ENCODE measurements at places on chromosomes 12 and 14.

DNA sequence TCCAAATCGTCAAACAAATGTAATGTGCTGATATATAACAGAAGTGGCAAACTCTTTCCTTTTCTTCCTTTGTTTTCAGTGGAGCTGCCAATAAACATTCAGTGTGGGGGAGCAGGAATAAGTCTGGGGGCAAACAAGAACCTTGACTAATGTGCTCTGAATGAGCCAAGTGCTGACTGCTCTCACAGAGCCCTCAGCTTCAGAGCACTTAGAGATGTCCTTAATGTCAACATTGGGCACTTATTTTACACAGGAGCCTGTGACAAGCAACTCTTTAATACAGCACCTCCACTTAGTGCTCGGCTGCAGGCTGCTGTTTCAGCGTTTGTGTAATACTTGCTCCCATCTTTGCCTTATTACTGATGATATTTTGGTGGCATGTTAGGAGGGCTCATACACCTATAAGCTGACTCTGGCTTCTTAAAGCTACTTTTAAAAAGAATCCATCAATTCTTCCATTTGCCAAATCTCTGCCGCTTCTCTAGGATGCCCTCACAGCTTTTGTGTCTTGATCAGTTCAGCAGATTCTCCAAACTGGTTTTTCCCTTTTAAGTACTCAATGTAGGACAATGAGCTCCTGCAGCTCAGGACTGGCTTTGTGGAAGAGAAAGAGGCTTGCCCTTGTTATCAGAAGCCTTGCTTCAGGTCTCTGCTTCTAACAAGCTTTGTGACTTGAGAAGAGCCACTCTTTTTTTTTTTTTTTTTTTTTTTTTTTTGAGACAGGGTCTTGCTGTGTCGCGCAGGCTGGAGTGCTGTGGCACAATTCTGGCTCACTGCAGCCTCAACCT is 206.6 kb downstream of the MON2 start:
- DNase-seq: no peak

DNA sequence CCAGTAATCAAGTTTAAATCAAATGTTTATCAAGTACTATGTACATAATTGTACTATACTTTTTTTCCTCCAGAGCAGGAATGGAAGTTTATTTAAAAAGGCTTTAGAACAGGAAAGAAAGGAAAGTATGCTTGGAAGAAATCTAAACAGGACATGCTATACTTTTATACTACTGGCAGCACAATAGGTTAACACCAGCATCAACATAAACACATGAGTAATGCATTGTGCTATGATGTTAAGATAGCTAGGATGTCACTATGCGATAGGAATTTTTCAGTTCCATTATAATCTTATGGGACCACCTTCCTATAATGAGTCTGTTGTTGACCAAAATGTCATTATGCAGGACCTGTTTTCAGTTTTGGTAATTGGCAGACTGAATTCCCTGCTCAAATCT is 41.5 kb upstream of the ANKS1B start:
- DNase-seq: no peak

DNA sequence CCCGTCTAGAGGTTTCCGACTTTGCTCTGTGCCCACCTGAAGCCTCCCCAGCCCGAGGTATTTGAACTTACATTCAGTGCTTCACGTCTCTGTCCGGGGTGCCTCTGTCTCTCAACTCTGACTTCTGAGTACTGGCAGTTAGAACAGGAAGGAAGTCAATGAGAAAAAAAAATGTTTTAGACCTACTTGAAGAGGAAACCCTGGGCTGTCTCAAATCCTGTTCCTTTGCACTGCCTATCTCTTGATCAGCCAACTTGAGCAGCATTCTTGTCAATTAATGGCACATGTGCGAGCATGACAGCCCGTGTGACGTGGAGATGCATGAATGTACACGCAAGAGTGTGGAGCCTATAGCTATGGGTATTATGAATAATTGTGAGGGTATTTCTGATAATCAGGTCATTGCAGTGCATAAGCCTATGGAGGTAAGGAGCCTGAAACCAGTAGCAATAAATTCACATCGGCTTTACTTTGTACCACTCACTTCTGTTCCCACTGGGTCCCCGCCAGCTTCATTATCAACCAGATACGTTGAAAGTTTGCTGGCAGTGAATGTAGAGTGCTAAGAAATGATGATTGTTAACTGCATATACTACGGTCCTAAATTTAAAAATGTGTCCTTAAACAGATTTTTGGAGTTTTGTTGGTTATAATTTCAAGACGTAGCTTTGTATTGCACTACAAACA is at the start of gene ARHGDIB:
Gene ARHGDIB, minus strand, starts transcription at position 136 of the 687 bp plus-strand sequence. CDS start 10,889 bp downstream, outside the sequence.
- DNase-seq: no peak

- DNase-seq: no peak
Measured at GRCh38 chr12:31005944-31006361, 67.7 kb upstream of the DDX11 start.

GRCh38 chr14:24310646-24311604 is at the start of gene LTB4R:
TSS of gene LTB4R (plus strand) at chr14:24311502. CDS start at chr14:24315652, 4,150 bp downstream.
- no peak for DNase-seq

GRCh38 chr12:113236539-113237399 is 15.5 kb downstream of the TPCN1 start:
- no peak for DNase-seq

- no peak for DNase-seq
Measured at GRCh38 chr12:119288576-119288975, 46.0 kb upstream of the CCDC60 start.

DNA sequence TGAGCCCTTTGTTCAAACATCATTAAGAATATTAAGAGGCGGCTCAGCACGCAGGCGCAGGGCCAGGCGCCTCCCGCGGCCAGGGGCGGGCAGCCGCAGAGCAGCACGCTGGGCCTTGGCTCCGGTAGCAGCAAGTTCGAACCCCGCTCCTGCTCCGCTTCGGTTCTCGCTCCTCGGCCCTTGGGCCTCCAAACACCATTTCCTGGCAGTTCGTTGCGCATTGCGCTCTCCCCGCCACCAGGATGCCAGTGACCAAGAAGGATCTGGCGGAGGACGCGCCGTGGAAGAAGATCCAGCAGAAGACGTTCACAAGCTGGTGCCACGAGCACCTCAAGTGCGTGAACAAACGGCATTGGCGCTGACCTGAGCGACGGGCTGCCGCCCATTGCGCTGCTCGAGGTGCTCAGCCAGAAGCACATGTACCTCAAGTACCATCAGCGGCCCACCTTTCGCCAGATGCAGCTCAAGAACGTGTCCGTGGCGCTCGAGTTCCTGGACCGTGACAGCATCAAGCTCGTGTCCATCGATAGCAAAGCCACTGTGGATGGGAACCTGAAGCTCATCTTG is 6.9 kb upstream of the ACVRL1 start:
- DNase-seq: no peak

DNA sequence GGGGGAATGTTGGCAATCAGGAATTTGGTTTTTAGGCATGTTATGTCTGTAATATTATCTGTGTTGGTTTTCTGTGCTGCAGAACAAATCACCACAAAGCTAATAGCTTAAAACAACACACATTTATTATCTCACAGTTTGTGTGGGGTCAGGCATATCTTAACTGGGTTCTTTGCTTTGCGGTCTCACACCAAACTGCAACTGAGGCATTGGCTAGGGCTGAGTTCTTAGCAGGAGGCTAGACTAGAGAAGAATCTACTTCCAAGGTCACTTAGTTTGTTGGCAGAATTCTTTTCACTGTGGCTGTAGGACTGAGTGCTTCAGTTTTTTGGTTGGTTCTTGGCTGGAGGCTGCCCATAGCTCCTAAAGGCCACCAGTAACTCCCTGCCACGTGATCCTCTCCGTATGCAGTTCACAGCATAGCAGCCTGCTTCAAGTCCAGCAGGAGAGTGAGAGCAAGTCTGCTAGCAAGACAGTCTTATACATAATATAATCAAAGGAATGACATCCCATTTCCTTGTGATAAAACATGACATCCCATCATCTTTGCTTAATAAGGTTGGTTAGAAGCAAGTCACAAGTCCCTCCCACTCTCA is 21.6 kb downstream of the ATF1 start:
- DNase-seq: no peak

- DNase-seq: no peak
Measured at GRCh38 chr12:98743362-98743953, 98.4 kb downstream of the APAF1 start.

DNA sequence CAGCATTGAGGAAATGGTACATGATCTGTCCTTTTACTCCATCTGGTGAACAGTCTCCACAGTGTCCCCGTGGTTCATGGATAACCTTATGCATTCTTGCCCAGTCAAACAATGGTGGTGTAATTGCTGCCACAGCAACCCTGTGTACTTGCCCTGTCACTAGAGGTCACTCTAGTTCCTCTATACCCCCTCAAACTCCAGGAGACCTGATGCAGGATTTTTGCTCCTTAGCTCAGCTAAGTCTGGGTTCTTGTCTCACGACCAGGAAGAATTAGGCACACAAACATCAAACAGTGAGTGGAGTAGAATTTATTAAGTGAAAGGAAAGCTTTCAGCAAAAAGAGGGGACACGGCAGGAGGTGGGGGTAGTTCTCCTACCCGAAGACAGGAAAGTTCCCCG is 24.7 kb upstream of the EEA1 start:
- no peak for DNase-seq

GRCh38 chr14:95603415-95603814 is 68.6 kb downstream of the GLRX5 start:
- DNase-seq: no peak

Measured in cortex of kidney (tissue), 1 donor.